Esophagus squamous epithelium (tissue), 5 donors: ENCODE measurements at places on chromosomes 5 and 9.

DNA sequence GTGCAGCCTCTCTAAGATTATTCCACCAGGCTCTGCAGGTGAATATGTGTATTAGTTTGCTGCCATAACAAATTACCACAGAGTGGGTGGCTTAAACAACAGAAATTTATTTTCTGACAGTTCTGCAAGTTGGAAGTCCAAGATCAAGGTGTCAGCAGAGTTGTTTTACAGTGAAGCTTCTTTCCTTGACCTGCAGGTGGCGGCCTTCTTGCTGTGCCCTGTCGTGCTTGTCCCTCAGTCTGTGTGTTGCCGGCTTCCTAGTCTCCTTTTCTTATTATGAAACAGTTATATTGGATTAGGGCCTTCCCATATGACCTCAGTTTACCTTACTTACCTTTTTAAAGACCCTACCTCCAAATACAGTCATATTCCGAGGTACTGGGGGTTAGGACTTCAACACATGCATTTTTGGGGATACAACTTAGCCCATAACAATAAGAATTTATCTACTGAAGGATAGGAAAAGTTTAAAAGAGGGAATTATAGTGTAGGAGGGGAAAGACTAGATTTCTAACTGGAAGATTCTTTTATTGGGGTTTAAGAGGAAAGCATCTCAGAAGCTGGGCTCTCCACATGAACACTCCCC lies 97.4 kb downstream of the OSTF1 start:
- no peak for DNase-seq

- no peak for DNase-seq
These were observed 35.3 kb upstream of the SLIT3 start for GRCh38 chr5:169336242-169336641.

DNA sequence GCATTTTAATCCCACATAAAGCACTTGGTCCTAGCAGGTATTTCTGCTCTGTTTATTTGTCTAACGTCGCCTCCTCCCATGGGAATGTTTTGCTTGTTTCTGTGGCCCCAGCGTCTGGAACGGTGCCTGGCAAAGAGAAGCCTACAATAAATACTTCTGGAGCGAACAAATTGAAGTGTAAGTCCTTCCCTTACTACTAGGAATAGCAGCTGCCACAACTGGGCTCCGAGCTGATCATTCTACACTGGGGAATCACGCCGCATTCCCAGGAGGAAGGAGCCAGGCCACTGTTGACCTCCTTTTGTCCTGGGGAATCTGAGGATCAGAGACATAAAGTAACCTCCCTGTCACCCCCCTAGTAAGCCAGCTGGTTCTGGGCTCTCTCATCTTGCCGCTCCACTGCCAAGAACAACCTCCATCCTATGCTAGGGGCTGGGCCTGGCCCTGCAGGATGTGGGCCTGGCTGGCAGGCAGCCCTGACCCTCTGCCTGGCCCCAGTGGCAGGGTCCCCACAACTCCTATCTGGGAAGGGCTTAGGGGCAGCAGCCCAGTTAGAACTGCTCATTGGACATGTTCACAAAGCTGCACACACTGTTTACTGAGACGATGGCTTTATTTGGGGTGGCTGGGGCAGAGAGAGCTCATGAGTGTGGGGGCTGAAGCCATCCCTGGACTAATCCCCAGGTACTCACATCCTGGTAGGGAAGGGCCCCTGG lies 82.8 kb downstream of the GTF3C4 start:
- DNase-seq, result no peak

- no peak for DNase-seq
These were observed 318.8 kb upstream of the ELAVL2 start for GRCh38 chr9:24144796-24145195.

DNA sequence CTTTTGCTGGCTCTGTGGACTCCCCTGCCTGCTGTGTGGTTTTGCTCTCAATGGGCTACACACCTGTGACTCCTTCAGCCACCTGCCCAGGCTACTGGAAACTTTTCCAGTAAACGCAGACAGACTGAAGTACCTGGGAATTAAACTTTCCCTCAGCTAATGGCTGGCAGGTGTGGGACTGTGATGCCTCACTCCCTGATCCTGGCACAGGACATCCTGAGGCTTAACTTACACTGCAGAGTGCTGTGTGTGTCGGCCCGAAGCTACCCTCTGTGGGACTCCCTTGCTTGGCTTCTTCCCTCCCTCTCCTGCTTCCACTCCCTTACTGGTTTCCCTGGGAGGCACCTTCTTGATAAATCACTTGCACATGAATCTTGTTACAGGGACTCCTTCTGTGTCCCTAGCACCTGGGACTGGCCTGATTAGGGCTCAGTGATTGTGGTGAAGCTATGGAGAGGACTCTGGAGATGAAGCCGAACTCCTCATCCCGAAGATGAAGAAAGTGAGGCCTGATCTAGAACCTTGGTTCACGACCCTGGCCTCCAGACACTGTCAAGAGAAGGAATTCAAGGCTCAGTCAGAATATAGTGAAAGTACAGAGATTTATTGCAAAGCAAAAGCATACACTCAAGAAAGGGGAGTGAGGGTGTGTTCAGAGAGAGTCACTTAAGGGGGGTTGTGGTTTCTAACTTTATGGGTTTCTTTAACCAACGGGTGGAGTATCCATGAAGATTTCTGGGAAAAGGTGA lies 113.4 kb upstream of the ALDH1B1 start:
- DNase-seq, result no peak

DNA sequence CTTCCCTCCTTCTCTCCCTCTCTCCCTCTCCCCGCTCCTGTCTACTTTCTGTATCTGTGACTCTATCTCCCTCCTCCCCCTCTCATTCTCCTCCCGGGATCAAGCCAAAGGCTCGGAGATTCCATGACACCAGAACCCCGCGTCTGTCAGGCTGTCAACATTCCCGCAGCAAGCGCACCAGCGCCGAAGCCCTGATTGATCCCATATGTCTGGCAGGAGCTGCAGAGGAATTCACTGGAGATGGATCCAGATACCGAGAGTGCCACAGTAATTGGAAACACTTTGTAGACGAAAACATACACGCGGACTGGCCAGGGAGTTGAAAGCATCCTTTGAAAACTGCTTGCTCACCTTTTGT lies 300 bp upstream of the SVEP1 start:
- no peak for DNase-seq

DNA sequence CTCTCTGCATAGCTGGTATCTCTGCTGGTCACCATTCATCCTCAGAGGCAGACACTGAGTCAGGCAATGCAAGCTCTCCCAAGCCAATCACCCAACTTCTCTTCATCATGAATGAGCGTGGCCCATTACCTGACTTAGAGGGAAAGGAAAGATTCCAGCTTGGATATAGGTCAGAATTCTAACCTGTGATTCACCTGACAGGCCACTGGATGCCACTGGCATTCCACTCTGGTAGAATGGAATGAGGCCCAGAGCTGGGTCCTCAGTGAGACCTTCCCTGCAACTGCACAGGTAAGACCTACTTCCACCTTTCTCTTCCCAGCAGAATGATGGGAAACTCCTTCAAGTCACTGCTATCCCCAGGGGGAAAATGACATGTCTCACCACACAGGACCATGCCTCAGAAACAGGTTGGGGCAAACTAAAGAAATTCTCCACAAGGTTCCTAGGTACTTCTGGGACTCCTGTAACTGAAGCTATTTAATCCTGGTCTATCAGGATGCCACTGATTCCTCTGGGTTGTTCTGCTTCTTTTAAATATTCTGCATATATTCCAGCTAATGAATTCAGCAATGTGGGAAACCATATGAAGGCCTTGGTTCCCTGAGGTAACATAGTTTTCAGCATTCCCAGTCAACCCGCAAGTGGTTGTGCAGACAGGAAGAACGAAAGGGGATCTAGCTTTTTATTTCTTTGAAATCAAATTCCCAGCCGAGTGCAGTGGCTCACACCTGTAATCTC lies 62.0 kb downstream of the SUSD1 start:
- no peak for DNase-seq

DNA sequence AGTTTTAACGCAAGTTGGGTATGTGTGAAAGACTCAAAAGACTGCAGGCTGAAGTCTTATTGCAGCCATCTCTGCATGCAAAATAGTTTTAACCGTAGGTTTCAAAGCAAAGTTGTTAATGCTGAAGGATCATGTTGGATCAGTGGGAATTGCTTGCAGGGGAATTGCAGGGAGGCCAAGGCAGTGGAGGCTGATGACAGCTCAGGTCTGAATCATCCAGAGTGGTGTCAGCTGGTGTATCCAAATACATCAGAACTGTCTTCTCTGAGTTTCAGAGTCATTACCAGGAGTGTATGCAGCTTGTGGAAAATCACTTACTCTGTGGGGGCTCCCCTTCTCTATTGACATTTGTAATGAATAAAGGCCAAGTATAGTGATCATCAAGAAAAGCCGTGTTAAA lies 435.7 kb downstream of the SH3GL2 start:
- DNase-seq, result no peak

- no peak for DNase-seq
These were observed 28.5 kb downstream of the TBC1D2 start for GRCh38 chr9:98226957-98227356.

GRCh38 chr9:7265181-7265580 lies 507.4 kb downstream of the KDM4C start:
- no peak for DNase-seq

DNA sequence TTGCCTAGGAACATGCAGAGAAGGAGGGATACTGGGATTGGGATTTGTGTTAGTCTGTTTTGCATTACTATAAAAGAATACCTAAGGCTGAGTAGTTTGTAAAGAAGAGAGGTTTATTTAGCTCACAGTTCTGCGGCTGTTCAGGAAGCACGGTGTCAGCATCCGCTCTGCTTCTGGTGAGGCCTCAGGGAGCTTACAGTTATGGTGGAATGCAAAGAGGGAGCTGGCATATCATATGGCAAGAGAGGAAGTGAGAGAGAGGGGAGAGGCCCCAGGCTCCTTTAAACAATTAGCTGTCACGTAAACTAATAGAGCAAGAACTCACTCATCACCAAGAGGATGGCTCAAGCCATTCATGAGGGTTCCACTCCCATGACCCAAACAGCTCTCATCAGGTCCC lies 27.0 kb downstream of the IL12B start:
- DNase-seq, result no peak

GRCh38 chr5:139985290-139985689 lies 57.8 kb downstream of the NRG2 start:
- DNase-seq, result no peak

DNA sequence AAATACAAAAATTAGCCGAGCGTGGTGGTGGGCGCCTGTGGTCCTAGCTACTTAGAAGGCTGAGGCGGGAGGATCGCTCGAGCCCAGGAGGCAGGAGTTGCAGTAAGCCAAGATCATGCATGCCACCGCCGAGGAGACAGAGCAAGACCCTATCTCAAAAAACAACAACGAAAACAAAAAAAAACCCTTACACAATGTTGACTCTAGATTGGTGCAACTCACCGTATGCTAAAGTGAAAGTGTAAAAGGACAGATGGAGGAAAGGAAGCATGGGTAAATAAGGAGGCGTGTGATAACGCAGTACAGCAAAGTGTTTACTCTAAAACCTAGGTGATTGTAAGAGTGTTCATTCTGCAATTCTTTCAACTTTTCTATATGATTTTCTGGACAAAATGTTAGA lies 15.9 kb upstream of the RUFY1 start:
- no peak for DNase-seq

GRCh38 chr5:137344723-137345322 lies 154.3 kb downstream of the SPOCK1 start:
- no peak for DNase-seq

- no peak for DNase-seq
These were observed 1.1 kb upstream of the STK10 start for GRCh38 chr5:172188893-172189692.

DNA sequence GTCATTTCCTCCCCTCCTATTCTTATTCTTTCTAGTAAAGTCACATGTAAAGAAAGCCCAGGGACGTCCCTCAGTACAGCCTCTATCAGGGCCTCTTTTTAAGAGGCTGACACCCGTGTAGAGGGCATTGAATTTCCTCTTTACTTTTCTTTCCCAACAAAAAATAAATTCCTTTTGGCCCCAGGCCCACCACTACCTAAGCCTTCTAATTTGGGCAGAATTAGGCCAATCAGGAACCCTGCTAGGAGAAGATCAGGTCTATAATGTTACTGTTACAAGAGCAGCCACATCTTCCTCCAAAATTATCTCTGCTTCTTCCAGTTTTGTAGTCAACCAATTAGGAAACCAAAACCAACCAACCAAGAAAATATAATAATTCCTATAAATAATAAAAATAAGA lies 189.6 kb upstream of the NREP start:
- DNase-seq, result no peak

DNA sequence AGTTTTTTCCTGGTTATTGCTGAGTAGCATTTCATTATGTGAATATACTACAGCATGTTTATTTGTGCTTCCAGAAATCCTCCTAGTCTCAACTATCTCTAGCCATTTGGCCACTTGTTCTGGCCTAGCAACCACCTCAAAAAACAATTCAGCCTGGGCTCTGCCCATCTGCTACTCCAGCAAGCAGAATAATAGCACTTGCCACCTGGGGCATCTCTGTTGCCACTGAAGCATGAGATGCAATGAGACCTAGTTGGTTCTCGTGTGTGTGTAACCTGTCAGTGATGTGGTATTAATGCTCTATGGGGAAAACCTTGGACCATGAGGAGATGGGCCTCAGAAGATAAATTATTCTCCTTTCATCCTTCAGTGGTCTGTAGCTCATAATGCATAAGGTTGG lies 129.5 kb downstream of the RNF180 start:
- no peak for DNase-seq

- DNase-seq, result no peak
These were observed 20.5 kb downstream of the ZBTB34 start for GRCh38 chr9:126880947-126881332.

GRCh38 chr9:101620452-101620851 lies 25.7 kb upstream of the PPP3R2 start:
- DNase-seq, result no peak

DNA sequence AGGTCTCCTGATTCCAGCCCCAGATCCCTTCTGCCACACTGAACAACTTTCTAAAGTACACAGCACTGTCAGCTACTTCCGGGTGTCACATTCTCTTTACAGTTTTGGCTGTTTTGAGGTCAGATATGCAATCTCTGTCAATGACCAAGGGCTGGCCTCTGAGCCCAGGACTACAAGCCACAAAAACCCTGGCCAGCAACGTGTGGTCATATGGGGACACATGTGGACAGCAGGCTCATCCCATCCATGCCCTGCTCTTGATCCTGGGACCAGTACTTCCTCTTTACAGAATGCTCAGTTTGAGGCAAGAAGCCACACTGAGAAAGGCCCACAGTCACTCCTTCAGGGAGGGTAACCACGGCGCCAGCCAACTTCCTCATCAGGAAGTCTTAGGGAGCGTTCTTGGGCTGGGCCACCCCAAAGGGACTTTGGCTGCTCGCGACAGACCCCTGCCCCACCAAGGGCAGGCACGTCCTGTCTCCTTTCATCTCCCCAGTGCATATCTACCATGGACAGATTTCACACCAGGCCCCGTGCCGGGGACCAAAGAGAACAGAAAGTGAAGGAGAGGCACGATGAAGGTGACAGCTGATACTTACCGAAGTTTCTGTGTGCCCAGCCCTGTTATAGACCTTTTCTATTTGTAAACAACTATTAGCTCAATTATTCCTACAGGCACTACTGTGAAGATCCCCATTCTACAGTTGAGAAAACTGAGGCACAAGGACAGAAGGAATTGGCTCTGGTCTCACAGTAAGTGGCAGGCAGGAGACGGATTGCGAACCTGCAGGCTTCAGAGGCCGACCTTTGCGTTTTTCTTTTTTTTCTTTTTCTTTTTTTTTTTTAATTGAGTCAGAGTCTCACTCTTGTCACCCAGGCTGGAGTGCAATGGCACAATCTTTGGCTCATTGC lies 37.3 kb downstream of the STK10 start:
- DNase-seq, result no peak

GRCh38 chr9:134618833-134619447 lies 22.7 kb upstream of the COL5A1 start:
- DNase-seq, result no peak

- no peak for DNase-seq
These were observed 10.4 kb upstream of the PPP2CA start for GRCh38 chr5:134236318-134236717.
